ENCODE measurements at places on chromosomes 1 and 21.
A peak's percentile ranks its signal among the peaks of the same experiment; 100 is the strongest.

DNA sequence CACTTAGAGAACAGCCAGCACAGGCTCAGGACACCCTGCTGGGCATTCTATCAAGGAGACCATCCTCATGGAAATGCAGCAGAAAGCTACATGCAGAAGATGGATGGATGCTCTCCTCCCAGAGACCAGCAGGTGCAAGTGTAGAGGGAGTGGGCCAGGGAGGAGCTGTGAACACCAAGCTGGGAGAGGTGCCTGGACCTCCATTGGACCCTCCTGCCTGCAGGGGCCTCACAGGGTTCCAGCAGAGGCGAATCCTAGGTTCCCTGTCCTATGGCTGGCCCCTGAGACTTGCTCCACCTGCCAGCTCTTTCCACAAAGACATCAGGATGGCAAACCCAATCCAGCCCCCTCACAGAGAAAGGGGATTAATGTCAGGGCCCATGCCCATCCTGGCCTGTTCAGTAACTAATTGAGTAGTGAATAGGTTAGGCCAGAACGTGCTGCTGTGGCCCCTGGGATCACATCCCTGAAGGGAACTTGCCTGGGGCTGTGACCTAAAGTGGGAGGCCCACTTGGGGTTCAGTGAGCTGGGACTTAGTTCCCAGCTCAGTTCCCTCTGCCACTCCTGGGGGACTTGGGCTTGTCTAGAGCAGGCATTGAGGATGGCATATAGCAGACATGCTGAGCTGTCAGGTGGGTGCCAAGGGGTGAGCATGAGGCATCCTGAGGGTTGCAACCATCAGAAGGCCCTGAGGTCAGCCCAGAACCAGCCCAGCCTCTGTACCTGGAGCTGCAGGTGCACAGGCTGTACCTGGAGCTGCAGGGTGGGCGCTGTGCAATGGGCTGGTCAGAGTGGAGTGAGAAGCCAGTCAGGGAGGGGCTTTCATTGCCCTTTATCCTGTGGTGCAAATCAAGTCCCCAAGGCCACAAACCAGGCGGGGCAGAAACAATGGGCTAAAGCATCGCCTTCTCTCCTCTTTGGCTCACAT, 22.9 kb upstream of the ZNF678 start:
- DNase-seq, result no peak

DNA sequence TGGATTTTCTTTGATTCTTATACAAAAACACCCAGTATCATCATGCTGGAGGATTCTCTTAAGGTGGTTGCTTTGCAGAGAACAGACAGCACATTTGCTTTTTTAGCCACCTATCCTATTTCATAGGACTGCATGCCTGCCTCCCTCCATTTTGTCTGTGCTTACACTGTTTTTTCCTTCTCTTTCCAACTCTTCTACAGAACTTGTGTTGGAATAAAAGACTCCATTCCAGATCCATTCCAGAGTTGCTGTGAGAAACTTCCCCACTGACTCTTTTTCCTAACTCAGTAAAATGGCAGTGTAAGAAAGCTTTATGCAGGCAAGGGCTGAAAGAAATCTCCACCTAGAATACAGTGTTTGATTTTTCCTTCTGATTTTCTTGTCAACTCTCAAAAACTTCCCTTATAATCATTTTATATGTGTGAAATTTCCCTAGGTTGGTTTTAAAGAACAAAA, 5.2 kb upstream of the ARID1A start:
- no peak for DNase-seq

DNA sequence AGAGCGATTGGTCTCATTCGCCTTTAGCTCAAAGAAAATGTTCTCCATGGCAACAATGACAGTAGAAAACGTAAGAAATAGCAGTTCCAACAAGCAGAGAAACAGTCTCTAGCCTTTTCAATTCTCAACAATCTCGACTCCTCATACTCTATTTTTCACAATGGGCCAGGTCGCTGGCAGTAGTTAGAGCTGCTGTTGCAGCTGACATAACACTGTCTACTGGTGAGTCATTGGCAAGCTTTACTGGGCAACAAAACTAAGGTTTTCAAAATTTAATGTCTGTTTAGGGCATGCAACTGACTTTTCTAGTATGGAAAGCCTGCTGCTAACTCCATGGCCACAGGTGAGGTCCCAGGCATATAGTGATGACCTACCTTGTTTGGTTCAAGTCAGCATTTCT, 221.1 kb upstream of the KAZN start:
- DNase-seq, result no peak

- DNase-seq, result no peak
Measured at GRCh38 chr1:8089535-8090228, 63.6 kb upstream of the ERRFI1 start.

DNA sequence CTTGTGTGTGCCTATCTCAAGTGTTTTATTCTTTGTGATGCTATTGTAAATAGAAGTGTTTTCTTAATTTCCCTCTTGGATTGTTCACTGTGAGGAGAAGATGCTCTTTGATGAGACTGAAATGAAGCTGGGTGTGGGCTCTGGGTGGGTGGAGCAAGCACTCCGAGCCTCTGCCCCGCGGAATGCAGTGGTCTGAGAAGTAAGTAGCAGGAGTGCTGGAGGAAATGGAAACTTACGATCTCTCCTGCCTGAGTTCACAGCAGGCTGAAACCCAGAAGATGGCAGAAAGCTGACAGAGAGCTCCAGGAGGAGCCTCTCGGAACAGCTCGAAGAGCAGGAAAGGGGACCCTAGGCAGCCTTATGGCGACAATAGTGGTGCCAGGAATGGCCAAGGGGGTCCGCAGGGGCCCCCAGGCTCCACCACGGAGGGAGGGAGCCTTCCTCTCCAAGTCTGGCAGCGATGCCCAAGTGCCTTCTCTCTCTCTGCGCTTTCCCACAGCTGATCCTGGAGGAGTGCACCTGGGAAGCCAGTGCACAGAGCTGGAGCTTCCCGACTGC, 126.8 kb upstream of the COL6A1 start:
- no peak for DNase-seq

DNA sequence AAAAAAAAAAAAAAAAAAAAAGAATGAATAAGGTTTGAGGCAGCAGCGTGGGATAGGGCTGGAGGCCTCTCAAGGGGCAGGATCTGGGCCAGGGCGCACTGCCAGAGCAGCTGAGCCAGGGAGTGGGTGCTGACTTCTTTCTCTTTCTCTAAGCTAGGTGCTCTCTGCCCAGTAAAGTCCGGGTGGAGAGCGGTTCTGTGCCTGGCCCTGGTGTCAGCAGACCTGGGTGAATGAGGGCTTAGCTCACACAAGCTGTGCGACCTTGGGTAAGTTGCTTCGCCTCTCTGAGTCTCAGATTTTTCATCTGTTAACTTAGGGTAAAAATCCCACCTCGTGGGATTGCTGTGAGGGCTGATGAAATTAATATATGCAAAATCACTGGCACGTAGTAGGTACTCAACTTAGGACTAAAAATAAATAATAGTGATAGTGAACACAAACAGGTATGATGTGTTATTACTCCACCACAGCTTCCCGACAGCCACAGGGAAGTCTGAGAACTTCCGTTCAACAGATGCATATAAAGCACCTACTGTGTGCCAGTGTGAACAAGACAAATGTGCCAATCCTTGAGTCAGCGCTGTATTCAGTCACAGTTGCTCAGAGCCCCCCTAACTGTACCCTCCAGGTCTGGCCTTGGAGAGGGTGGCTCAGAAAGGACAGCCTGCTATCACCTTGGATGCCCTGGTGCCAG, 2.0 kb upstream of the FAM131C start:
- DNase-seq, result peak; percentile 50

DNA sequence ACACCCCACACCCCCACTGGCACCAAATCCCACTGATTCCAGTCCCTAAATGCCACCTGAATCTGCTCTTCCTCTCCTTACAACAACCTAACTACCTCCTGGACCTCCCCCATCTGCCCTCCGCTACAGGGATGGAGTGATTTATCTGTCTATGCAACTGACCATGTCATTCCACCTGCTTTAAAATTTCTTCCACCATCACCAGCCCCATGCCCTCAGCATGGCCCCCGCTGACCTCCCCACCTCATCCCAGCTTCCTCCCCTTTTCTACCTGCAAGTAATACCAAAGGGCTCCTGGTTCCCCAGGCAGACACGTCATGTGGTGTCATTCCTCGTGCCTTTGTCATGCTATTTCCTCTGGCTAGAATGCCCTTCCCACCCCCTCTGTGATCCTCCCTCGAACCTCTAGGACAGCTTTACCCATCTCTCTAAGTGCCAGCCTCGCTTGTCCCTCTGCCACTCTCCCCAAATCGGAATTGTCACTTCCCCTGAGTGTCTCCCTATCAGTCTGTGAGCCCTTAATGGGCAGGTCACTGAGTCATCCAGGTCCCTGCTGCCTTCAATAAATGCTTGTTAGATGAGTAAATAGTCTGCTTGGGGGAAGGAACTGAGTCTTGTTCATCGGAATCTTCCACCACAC, 3.7 kb downstream of the GJB4 start:
- DNase-seq, result no peak

GRCh38 chr1:198606020-198606438, 32.8 kb upstream of the PTPRC start:
- DNase-seq, result no peak

- DNase-seq, result no peak
Measured at GRCh38 chr1:208542309-208542708, 298.1 kb upstream of the PLXNA2 start.

DNA sequence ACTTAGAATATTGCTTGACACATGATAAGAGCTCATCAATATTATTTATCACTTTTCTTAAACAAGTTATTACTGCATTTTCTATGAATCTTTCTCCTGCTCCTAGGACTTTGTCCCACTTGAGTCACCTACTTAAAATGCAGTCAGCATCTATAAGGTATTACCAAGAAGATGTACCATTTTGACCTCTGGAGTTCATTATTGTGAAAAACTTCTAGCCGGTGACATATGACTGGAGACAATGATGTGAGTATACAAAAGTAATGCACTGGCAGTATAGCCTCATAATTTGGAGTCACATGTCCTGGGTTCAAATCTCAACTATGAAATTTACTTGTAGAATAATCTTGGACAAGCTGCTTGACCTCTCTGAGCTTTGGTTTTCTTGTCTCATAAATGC, 278.5 kb downstream of the PLPP3 start:
- no peak for DNase-seq

DNA sequence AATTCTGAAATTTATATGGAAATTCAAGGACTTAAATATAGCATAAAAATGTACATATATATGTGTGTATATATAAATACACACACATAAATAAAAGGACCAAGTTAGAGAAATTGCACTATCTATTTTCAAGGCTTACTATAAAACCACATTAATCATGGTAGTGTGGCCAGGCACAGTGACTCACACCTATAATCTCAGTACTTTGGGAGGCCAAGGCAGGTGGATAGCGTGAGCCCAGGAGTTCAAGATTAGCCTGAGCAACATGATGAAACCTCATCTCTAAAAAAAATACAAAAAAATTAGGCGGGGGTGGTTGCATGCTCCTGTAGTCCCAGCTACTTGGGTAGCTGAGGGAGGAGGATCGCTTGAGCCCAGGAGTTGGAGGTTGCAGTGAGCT, 171.4 kb upstream of the GORAB start:
- DNase-seq, result no peak

DNA sequence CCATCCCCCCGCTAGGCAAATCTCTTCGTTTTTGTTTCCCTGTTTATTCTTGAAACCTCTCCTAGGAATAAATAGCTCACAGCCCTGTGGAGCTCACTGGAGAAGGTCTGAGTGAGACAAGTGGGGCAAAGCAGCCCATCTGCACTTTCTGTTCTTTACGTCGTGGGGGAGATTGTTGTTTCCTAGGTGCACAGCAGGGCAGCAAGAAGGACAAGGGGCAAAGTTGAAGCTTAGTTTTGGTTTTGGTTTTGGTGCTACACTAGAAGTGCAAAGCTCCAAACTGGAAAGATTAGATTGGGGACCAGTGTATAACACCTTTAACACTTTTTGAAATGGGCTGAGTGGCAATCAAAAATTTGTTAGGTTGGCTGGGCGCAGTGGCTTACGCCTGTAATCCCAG, 76.6 kb downstream of the GPR88 start:
- no peak for DNase-seq

DNA sequence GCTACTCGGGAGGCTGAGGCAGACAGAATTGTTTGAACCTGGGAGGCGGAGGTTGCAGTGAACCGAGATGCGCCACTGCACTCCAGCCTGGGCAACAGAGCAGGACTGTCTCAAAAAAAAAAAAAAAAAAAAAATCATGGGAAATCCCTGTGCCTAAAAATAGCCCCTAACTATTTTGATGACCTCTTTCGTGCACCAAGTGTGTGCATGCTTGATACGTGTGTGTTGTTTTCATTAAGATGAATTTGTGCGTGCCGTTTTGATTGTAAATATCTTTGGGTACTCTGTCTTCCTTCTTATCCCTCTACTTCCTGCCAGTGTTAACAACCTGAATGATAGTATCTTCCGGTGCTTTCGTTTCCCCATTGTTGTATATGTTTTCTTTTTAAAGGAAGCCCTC, 9.8 kb downstream of the CACYBP start:
- peak; percentile 12 for DNase-seq

DNA sequence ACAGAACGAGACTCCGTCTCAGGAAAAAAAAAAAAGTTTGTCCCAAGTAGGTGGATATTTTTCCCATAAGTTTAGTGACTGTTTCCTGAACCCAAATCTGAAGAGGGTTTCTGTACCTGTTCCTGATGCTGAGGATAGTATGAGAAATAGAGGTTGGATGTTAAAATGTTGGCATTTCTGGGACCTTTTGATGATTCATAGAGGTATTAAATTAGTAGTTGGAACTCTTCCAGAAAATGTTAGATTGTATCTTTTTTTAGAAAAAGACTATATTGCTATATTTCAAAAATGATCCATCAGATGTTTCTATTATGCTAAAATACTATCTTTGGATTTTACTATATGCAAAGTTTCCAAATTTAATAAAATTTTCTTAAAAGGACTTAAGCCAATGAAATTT, 2.9 kb upstream of the CENPL start:
- no peak for DNase-seq

- no peak for DNase-seq
Measured at GRCh38 chr1:168091720-168092550, 44.8 kb downstream of the GPR161 start.

- no peak for DNase-seq
Measured at GRCh38 chr21:27154451-27155129, 187.7 kb upstream of the ADAMTS5 start.

GRCh38 chr1:89199525-89200031, 836 bp upstream of the GBP4 start:
- DNase-seq, result no peak

- DNase-seq, result no peak
Measured at GRCh38 chr1:229279242-229279641, 8.3 kb downstream of the RAB4A start.

DNA sequence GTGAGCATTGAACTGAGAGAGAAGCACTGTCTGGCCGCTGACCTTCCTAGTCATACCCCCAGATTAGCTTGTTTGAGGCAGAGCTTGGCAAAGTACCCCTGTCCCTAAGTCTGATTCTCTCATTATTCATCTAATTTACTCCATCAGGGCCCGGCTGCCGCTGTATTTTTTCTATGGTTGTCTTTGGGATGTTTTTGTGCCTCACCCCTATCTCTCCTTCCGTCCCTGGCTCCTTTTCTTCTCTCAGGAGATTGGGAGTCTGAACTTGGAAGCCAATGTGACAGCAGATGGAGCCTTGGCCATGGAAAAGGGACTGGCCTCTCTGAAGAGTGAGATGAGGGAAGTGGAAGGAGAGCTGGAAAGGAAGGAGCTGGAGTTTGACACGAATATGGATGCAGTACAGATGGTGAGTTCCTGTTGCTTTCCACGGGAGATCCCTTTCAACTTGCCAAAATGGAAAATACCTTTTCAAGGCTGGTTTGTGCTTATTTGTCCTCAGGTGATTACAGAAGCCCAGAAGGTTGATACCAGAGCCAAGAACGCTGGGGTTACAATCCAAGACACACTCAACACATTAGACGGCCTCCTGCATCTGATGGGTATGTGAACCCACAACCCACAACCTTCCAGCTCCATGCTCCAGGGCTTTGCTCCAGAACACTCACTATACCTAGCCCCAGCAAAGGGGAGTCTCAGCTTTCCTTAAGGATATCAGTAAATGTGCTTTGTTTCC, 53.9 kb downstream of the LAMC2 start:
- DNase-seq, result no peak
